Peyer's patch (tissue), 4 donors: ENCODE measurements at places on chromosomes 2 and 18. TPM values are rescaled to one million over a fixed set of nuclear protein-coding genes. Genes with fewer than 3 reads are reported as not detected.

- DNase-seq: no peak
Measured at GRCh38 chr2:197558393-197558792, 42.5 kb downstream of the MOB4 start.

Gene THUMPD2
- total RNA-seq: 16.1 TPM

Gene AQP12B
- total RNA-seq: 2.5 TPM

DNA sequence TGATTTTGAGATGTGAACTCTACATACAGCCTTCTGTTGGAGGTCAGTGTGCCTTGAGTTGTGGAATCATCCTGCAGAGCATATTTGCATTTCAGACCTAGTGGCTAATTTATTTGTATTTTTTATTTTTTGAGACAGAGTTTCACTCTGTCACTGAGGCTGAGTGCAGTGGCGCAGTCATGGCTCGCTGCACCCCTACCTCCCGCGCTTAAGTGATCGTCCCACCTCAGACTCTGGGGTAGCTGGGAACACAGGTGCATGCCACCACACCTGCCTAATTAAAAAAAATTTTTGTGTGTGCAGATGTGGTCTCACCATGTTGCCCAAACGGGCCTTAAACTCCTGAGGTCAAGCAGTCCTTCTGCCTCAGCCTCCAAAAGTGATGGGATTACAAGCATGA is 104.4 kb downstream of the ASXL3 start:
- no peak for DNase-seq

DNA sequence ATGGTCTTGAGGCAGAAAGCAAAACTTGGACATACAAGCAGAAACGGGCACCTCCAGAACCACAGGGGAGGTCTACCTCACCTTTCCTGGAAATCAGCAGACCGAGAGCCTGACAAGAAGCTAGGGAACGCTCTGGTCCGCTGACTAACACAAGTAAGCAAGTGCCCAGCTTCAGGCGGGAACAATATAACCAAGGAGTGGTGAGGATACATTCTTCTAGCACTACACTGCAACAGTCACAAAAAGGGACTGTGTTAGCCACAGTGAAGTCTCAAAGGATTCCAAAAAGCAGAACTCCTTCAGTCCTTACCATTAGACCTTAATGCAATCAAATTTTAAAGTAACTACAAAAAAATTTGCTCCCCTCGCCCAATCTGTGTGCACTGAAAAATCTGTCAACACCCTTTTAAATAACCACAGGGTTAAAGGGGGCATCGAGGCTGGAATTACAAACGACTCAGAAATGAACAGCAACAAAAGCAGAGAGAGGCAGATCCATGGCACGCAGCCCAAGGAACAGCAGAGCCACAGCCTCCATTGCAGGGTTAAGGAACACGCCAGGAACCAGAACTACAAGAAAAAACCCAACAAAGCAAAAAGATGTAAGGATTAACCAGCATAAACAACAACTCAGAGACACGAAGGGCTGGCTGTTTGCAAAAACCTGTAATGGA is 7.1 kb downstream of the THAP4 start:
- DNase-seq: no peak

- DNase-seq: no peak
Measured at GRCh38 chr2:175728032-175728431, 274.0 kb downstream of the LNPK start.

Gene LONRF2
- total RNA-seq: 2.5 TPM

- DNase-seq: no peak
Measured at GRCh38 chr18:79931475-79931874, 20.0 kb downstream of the SLC66A2 start.
